ENCODE measurements at places on chromosomes 7 and 10.

DNA sequence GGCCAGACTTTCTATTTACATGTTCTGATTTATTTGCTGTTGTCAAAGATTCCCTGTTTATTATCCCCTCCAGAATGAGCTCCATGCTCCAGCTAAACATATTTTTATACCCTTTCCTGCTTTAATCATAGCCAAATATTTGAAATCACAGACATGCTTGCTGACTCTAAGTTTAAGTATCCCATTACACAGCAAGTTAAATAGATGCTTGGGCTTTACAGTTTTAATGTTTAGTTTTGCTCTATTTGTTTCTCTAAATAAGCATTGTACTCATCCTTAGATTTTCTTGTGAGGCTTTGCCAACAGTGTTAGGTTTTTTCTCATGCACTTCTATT, 196.8 kb downstream of the TAX1BP1 start:
- no peak for DNase-seq

DNA sequence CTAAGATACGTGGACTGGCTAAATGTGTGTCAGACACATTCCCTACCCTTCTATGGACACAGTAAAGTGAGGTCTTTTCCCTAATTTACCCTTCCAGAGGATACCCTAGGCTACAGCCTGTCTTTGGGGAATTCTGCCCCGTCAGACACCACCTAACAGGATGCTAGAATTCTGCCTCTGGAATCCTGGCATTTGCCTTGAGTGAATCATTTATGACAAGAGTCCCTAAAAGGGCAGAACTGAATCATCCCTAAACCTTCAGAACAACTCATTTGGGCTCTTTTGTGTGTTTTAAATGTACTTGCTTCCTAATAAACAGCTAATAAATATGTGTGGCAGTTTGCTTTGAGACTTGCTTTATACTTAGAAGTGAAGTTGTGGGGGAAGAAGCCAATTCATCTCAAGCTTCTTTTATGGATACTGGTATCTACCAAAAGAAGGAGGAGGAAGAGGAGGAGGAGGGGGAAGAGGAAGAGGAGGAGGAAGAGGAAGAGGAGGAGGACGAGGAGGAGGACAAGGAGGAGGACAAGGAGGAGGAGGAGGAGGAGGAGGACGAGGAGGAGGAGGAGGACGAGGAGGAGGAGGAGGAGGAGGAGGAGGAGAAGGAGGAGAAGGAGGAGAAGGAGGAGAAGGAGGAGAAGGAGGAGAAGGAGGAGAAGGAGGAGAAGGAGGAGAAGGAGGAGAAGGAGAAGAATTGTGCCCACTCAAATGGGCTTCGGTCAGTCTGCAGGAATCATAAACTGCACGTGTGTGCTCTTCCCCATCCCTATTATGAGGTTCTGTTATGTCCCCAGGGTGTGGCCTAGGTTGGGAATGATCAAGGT, 27.1 kb downstream of the PARP12 start:
- no peak for DNase-seq

- DNase-seq = no peak
These were observed 39.8 kb downstream of the SLC37A3 start for GRCh38 chr7:140358412-140359051.

DNA sequence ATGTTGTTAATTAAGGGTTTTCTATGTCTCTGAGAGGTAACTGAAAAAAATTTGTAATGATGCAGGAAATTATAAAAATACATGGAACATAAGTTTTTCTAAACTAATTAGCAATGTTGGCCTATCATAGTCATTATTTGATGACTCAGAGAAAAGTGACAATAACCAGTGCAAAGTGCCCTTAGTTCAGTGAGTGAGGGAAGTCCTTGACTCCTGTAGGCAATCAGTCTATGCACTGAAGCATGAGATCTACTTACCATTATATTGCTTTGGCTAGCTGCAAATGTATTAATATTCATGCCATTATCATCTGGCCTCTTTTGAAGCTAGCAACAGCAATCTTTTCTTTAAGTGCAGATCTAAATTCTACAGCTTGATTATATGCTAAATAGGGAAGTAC, 40.6 kb downstream of the CCDC172 start:
- DNase-seq = no peak

GRCh38 chr10:102152545-102152890, 329 bp downstream of the NOLC1 start:
- no peak for DNase-seq

GRCh38 chr10:77022671-77023070, 614.9 kb downstream of the KCNMA1 start:
- DNase-seq = no peak
